Stimulated activated CD8-positive, alpha-beta memory T cell treated with anti-CD3 and anti-CD28 coated beads, Interleukin-7, amount 100 ng/mL, for 1 hour (primary cell): ENCODE measurements at places on chromosomes 6 and 20.

GRCh38 chr6:147974376-147974775, 368.3 kb upstream of the SASH1 start:
- no peak for DNase-seq

GRCh38 chr6:73929405-73929804, 233.4 kb downstream of the CD109 start:
- no peak for DNase-seq

GRCh38 chr6:107439406-107439805, 20.0 kb downstream of the PDSS2 start:
- DNase-seq = no peak

- no peak for DNase-seq
Measured at GRCh38 chr6:10205892-10206291, 209.0 kb downstream of the TFAP2A start.

- DNase-seq = no peak
Measured at GRCh38 chr6:121032268-121033006, 301.8 kb downstream of the TBC1D32 start.

GRCh38 chr6:90887764-90888163, 300.9 kb upstream of the MAP3K7 start:
- no peak for DNase-seq

DNA sequence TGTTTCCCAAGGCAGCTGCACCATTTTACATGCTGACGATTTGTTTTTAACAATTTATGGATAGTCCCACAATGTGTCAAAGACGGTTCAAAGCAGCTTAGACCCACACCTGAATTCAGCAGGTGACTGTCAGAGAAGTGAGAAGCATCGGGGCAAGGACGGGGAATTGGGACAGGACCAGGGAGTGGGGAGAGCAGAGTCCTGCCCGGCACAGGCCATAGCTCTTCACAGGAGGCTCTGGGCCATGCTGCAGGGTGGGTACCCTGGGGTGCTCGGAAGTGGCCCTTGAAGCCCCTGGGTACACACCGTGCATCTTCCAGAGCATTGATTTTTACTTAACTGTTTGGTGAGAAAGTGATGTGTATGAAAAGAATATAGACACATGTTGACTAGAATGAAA, 33.2 kb upstream of the PHACTR3 start:
- DNase-seq = no peak

DNA sequence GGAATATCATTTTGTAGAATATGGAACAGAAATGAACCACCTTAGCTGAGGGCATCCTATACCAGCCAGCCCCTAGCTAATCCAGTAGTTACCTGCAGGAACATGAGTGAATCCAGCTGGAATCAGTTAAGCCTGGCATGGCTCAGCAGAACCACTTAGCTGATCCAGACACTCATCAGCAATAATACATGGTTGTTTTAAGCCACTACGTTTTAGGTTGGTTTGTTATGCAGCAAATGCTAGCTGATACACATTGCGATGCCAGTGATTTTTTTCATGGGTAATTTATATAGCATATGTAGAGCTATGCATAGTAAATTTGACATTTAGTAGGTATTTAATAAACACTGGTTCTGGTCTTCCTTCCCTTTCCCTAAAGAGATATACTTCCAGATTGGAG, 201.9 kb upstream of the JAG1 start:
- DNase-seq = no peak

GRCh38 chr6:146153040-146153758, 124.3 kb downstream of the GRM1 start:
- no peak for DNase-seq

- DNase-seq = no peak
Measured at GRCh38 chr20:50136822-50137599, 16.5 kb downstream of the PEDS1 start.

DNA sequence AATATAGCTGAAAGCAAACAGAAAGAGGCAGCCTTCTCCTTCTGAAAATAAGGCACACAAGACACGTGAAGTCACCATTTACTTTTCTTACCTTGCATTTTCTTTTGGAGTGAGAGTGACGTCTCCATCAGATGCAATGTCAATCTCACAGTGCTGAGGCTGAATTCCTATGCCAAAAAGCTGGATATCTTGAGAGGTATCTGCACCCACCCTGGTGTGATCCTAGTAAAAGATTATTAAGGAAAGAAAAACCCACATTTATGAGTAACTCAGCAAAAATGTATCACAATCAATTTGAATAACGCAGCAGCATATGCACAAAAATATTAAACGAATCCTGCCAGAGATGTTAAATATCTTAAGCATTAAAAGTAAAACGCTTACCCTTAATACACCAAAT, 121.4 kb upstream of the NUP153 start:
- DNase-seq = no peak

DNA sequence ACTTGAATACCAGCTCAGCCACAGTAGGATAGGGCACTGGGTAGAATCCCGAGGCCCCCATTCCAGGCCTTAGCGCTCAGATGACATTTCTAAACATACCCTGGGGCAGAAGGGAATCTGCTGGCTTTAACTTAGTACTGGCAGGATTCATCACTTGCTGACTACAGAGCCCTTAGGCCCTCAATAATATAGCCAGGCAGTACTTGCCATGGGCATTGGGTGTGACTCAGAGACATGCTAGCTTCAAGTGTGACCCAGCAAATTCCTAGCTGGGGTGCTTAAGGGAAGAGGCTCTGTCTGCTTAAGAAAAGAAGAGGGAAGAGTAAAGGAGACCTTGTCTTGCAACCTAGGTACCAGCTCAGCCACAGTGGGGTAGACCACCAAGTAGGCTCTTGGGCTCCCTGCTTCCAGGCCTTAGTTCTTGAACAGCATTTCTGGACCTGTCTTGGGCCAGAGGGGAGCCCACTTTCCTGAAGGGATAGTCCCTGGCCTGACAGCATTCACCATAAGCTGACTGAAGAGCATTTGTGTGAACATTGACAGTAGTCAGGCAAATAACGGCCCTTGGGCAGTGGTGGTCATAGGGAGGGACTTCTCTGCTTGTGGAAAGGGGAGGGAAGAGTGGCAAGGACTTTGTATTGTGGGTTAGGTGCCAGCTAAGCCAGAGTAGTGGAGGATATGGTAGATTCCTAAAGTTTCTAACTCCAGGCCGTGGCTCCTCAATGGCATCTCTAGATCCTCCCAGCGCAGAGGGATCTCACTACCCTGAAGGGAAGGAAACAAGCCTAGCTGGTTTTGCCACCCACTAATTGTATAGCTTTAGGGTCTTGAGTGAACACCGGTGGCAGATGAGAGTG, 48.5 kb upstream of the HACE1 start:
- no peak for DNase-seq

GRCh38 chr6:15544321-15544900, 118.4 kb downstream of the DTNBP1 start:
- DNase-seq = no peak

- DNase-seq = no peak
Measured at GRCh38 chr6:144809120-144809519, 524.0 kb downstream of the UTRN start.

- no peak for DNase-seq
Measured at GRCh38 chr20:64148581-64148980, 15.7 kb upstream of the MYT1 start.

GRCh38 chr6:128600397-128600951, 80.1 kb upstream of the PTPRK start:
- DNase-seq = no peak

GRCh38 chr6:160156842-160157241, 35.2 kb downstream of the SLC22A1 start:
- no peak for DNase-seq

- no peak for DNase-seq
Measured at GRCh38 chr6:167892835-167893815, 66.4 kb downstream of the AFDN start.

DNA sequence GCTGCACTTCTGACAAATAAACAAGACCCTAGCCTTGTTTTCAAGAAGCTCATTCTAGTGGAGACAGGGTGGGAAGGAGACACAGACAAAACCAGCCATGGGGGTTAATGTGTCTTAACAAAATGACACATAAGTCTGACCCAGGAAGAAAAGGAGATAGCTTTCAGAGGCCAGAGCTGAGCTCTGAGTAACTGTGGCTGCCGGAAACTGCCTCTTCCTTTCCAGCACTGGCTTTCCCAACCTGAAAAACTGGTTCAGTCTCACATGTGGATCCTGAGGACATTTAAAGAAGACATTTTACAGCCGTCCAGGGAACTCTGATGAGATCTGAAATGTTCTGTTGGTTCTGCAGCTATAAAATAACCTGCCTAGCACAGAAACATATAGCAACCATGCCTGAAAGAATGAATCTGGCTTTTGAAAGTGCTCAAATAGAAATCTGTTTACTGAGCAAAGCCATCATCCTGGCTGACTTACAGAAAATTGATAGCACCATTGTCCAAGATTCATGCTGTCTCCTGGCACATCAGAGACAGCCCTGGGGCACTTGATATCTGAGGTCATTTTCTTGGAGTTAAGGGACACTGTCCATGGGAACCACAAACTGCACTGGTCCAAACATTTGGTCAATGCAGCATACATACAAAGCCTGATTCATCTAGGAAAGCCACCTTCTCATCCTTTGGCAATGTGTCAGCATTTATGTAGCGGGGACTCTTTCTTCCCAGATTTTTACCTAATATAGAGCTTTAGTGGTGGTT, 83.2 kb upstream of the PAX1 start:
- DNase-seq = no peak

DNA sequence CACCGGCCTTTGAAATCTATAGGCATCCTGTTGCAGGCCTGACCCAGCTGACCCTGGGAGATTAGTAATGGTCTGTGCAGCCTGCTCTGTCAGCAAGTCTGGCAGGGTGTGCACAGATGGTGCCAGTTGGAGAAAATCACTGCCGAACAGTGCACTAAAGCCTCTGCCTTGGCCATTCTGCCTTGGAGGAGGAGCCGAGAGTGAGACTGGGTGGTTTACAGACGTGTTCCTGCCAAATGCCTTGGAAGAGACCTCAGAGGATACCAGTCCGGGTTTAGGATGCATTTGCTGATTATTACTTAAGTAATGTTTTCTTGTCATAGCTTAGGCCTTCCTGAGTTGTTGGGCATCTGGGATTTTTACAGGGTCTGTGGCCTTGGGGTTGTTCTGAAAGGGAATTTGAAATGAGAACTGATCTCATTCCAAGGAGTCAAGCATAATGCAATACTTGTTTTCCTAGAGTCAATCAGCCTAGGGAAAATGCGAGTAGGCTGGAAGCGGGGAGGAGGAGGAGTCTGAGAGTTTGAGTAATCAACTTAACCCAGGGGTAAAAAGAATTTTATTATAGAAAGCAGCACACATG, 292.1 kb downstream of the SOX4 start:
- DNase-seq = no peak

DNA sequence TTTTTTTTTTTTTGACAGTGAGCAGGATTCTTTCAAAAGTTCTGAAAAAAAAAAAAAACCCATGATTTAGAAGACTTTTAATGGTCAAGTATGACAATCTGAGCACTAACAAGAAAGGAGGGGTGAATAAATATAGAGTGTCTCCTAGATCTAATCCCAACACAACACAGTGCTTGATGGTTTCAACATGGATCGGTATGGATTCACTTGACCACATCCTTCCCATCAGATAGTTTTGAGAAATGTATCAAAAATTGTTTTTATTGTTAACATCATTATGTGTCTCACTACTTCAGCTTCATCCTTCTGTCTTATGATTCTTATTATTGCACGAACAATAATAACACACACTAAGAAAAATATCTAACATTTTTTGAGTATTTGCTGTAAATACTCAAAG, 21.0 kb downstream of the KIF13A start:
- DNase-seq = no peak

GRCh38 chr6:20056350-20056992, 155.8 kb downstream of the MBOAT1 start:
- no peak for DNase-seq

- DNase-seq = no peak
Measured at GRCh38 chr6:151565940-151566339, 72.1 kb downstream of the CCDC170 start.
